ENCODE measurements at places on chromosomes 12 and 14. TPM values are rescaled to one million over a fixed set of nuclear protein-coding genes. Genes with fewer than 3 reads are reported as not detected.

GRCh38 chr12:114799574-114800487, 115.9 kb upstream of the TBX3 start:
- peak; percentile 98 for DNase-seq

DNA sequence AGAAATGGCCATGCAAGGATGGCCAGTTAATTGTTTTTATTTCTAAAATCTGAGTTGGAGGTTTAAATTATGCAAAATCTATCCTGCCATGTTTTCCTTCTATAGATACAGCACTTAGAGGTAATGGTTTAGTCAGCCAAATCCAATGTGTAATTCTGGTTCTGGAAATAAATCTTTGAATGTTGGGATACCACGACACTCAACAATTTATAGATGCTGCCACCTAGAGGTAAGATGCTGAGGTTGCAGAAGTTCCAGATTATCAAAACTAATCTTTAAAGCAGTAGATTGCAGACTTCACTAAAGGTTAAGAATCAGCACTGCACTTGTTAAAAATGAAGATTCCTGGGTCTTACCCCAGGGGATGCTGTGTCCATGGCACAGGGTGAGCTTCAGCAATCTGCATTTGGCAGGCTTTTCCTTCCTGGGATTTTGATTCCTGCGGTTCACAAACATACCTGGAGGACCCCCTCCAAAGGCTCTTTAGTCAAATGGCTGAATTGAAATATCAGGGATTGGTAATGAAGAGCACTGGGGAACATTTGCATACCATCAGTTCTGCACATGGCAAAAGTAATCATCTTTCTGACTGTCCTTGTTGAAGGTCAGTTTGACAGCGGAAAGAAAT, 53.4 kb upstream of the ANO4 start:
- no peak for DNase-seq

DNA sequence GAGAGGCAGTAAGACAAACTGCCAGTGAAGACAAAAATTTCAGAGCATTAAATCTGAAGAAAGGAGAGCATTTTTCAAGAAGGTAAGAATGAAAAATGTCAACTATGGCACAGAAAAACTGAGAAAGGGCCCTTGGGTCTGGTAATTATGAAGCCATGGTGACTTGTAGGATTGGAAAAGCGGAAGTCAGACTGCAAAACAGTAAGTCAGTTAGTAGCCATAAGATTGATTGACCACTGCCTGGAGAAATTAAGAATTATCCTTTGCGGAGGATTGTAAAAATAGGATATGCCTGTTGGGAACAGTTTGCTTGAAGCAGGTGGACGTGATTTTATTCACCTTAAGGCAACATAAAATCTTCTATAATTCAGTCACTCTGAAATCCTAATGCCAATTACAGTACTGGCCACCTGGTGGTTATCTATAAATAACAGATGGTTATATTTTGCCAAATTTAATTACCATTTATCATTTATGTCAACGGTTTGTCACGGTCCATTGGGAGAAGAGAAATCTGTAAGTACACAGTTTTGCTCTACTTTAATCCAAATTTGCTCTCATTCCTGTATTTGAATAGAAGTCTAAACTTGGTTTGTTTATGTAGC, 127.1 kb upstream of the CNTN1 start:
- DNase-seq = no peak

Gene PKP2
- 21.4 TPM for total RNA-seq

Gene KRT2
- not detected for total RNA-seq

Gene AICDA
- not detected for total RNA-seq

Gene SLC25A47
- total RNA-seq = 191 TPM
